ENCODE measurements at places on chromosomes 4 and X. TPM values are rescaled to one million over a fixed set of nuclear protein-coding genes. Genes with fewer than 3 reads are reported as not detected.
A peak's percentile ranks its signal among the peaks of the same experiment; 100 is the strongest.

The DMRTC1 gene
- not detected for total RNA-seq

The SOD3 gene
- total RNA-seq = 122 TPM

The ASB12 gene
- total RNA-seq = not detected

DNA sequence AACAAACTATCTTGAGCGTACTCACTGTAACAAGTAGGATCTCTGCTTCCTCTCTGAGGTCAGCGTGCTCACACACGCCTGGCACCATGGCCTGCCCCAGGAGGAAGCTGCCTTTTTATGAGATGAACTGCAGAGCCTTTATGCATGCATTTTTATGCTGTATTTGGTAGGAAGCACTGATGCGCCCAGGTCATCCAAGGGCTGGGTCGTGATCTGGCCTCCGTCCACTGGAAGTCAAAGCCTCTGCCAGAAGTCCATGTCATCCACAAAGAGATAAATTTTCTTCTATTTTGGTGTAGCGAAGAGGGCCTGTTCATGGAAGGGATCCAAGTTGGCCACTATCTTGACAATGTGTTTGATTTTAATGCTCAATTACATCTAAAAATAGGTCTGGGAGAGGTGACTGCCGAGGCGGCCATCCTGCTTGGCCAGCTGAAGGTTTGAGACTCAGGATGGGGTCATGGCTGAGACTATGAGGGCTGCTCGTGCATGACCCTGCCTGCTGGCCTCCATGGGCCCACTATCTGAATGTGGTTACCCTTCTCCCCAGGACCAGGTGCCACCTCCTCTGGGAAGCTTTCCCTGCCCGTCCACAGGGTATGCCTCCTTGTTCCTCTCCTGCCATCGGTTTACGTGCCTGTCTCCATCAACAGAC lies 50.3 kb downstream of the HTRA3 start:
- peak; percentile 93 for DNase-seq
- H3K36me3 ChIP-seq = no peaks in the 10 kb centered on the region
- H3K4me1 ChIP-seq = peaks cover 49% of the 10 kb centered on the region
- H3K27ac ChIP-seq = peak overlapping the region; percentile 91
- no peaks in the 10 kb centered on the region for H3K27me3 ChIP-seq
- H3K4me3 ChIP-seq = no peak overlapping the region

- no peak overlapping the region for H3K27ac ChIP-seq
- no peaks in the 10 kb centered on the region for H3K36me3 ChIP-seq
- no peak for DNase-seq
- H3K4me3 ChIP-seq = no peak overlapping the region
- no peaks in the 10 kb centered on the region for H3K4me1 ChIP-seq
- no peaks in the 10 kb centered on the region for H3K27me3 ChIP-seq
These were observed 39.3 kb downstream of the PAGE1 start for GRCh38 chrX:49656533-49656932.

GRCh38 chrX:134743091-134743490 lies 84.8 kb upstream of the PLAC1 start:
- H3K27ac ChIP-seq = no peak overlapping the region
- no peaks in the 10 kb centered on the region for H3K4me1 ChIP-seq
- H3K4me3 ChIP-seq = no peak overlapping the region
- no peaks in the 10 kb centered on the region for H3K27me3 ChIP-seq

DNA sequence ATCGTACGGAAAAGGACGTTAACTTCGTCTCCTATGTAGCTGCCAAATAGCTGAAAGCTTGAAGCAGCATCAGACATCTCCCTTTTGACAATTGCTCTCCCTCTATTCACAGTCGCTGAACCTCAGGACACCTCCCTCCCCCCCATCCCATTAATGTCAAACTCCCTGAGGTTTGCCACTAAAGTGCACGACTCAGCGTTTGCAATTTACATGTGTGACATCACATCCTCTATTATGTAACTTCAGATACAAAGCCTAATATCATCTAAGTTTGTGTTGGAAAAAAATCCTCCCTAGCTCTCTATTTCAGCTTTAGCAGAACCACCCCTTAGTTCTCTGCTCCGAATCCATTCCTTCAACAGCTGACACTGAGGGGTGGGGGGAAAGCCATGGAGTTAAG lies 5.5 kb upstream of the NR3C2 start:
- H3K36me3 ChIP-seq = no peaks in the 10 kb centered on the region
- H3K4me1 ChIP-seq = no peaks in the 10 kb centered on the region
- peak overlapping the region; percentile 11 for H3K27ac ChIP-seq
- H3K4me3 ChIP-seq = peak overlapping the region; percentile 21
- no peaks in the 10 kb centered on the region for H3K27me3 ChIP-seq

GRCh38 chr4:176824645-176825366 lies 32.1 kb upstream of the VEGFC start:
- no peaks in the 10 kb centered on the region for H3K4me1 ChIP-seq
- no peak overlapping the region for H3K27ac ChIP-seq
- no peaks in the 10 kb centered on the region for H3K36me3 ChIP-seq
- no peak for DNase-seq
- H3K4me3 ChIP-seq = no peak overlapping the region

- no peaks in the 10 kb centered on the region for H3K27me3 ChIP-seq
- no peak overlapping the region for H3K27ac ChIP-seq
- no peak overlapping the region for H3K4me3 ChIP-seq
- no peaks in the 10 kb centered on the region for H3K4me1 ChIP-seq
- DNase-seq = no peak
These were observed 38.9 kb downstream of the ATP8A1 start for GRCh38 chr4:42618023-42618422.
